ENCODE measurements at places on chromosomes 4 and X. TPM values are rescaled to one million over a fixed set of nuclear protein-coding genes. Genes with fewer than 3 reads are reported as not detected.
A peak's percentile ranks its signal among the peaks of the same experiment; 100 is the strongest.

The DMRTC1B gene
- total RNA-seq = not detected

The USP17L13 gene
- not detected for total RNA-seq

The SLC10A3 gene
- total RNA-seq = 50.6 TPM

The CCDC149 gene
- 7.9 TPM for total RNA-seq

The ATP1B4 gene
- total RNA-seq = not detected

The RHOXF2B gene
- not detected for total RNA-seq

The F9 gene
- total RNA-seq = not detected

The AREG gene
- total RNA-seq = 203 TPM

The TLL1 gene
- 4.8 TPM for total RNA-seq

- no peak for DNase-seq
Measured at GRCh38 chr4:129994715-129995114, 898.8 kb downstream of the C4orf33 start.

DNA sequence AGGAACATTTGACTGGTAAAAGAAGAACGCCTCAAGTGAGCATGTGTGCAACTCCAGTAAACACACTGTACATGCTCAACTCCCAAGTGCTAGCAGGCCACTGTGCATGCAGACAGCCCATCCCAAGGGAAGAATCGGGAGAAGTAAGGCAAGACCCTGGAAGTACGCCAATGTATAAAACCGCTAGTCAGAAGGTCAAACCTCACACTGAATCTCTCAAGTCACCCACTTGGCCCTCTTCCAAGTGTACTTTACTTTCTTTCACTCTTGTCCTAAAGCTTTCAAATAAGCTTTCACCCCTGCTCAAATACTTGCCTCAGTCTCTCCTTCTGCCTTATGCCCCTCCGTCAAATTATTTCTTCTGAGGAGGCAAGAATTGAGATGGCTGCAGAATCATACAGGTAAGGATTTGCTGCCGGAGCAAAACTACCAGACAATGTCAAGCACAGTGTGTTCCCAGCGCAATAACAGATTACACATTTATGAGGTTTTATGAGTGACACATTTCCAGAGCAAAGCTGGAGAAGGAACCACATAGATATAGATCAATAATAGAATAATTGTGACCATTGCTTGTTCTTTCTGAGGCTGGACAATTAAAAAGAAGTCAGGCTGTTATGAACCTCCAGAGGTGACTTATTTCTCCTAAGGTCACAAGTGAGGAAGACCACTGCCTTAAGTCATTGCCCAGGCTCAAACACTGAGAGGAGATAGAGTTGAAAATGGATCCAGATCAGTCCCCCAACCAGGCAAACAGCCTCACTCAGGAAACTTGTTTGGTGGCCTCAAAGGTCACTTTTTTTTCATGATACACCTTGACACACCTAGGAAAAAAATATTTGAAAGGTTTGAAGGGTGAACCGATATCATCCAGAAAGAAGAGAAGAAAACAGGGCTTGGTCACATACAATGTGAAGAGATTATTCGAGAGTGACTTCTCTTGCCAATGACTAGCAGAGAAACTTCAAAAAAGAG lies 26.3 kb downstream of the CXCL1 start:
- DNase-seq = peak; percentile 67

DNA sequence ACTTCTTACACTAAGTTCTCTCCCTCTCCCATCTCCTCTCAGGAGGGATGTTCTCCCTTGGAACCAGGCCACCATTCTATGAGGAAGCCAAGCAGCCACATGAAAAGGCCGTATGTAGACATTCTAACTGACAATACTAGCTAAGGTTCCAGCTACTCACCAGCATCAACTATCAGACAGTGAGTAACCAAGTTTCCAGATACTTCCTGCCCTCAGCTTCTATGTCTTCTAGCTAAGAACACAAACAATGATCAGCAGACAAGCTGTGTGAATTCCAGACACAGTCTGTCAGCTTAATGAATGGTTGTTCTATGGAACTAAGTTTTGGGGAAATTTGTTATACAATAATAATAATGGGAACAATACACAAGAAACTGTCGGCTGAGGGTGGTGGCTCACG lies 50.8 kb downstream of the SMIM14 start:
- DNase-seq = no peak

Data from PC-3 (cell line).